ENCODE measurements at places on chromosomes 4 and X.

DNA sequence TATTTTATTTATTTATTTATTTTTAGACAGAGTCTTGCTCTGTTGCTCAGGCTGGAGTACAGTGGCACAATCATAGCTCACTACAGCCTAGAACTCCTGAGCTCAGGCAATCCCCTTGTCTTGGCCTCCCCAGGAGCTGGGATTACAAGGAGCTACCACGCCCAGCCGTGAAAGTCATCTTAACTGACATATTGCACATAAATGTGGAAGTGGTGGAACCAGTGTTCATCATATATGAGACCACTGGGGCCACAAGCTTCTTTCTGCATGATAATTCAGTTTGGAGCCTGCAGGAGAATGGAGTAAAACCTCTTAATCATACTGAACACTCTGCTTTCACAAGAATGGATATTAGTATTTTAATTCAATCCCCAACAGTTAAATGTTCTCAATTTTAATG is 12.5 kb upstream of the CTSO start:
- DNase-seq, result no peak

DNA sequence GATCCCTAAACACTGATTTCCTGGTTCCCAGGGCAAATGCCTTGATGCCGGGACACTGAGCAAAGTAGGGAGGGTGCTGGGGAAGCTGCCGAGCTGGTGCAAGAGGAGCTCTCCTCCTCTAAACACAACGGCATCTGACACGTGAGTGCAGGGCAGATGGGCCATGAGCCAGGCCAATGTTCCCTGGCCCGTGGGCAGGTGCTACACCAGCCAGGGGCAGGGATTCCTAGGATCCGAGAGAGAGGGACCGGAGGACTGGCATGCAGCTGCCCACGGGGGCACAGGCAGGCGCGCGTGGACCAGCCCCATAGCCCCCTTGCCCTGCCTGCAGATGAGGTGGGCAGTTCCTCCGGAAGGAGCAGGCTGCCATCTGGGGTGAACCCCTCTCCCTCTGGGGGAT is 66.8 kb upstream of the AFAP1 start:
- DNase-seq, result no peak

DNA sequence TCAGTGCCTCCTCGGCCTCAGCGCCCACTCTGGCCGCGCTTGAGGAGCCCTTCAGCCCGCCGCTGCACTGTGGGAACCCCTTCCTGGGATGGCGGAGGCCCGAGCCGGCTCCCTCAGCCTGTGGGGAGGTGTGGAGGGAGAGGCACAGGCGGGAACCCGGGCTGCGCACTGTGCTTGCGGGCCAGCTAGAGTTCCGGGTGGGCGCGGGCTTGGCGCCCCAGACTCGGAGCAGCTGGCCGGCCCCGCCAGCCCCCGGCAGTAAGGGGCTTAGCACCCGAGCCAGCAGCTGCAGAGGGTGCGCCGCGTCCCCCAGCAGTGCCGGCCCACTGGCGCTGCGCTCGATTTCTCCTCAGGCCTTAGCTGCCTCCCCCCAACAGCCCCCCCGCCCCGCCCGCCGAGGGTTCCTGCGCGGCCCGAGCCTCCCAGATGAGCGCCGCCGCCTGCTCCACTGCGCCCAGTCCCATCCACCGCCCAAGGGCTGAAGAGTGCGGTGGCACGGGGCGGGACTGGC is 1137.0 kb downstream of the PCDH18 start:
- DNase-seq, result no peak

DNA sequence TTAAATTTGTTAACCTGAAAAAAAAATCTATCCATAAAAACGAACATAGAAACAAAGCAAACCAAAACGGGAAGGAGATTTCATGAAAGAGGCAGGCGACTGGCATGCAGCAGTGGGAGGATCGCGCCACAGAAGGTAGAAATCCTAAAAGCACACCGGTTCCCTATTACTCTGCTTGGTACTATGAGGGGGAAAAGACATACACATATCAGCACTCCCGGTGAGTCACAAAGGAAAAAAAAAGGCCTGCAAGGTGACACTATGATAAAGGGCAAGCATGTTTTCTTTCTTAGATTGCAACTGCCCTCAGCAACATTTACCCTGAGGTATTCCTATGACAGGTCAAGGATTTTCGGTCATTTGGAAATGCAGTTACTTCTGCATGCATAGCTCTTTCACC is 60.6 kb upstream of the NAP1L5 start:
- no peak for DNase-seq

DNA sequence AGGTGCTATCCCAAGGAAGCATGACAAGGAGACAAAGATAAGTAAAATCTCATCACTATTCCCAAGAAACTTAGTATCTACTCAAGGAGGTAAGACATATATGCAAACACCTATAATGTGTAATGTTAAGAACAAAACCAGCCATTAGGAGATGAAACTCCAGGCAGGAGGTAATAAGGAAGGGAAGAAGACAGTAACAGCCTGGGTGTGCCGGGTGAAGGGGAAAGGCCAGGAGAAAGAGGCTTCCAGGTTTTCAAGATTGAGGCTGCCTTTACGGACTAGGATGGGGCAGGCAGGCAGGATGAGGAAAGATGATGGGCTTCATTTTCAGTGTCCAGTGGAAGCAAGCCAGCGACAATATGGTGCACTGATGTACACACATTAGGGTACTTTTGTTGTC is 62.5 kb downstream of the LEF1 start:
- no peak for DNase-seq

GRCh38 chr4:85607624-85608023 is 132.7 kb downstream of the ARHGAP24 start:
- DNase-seq, result no peak

DNA sequence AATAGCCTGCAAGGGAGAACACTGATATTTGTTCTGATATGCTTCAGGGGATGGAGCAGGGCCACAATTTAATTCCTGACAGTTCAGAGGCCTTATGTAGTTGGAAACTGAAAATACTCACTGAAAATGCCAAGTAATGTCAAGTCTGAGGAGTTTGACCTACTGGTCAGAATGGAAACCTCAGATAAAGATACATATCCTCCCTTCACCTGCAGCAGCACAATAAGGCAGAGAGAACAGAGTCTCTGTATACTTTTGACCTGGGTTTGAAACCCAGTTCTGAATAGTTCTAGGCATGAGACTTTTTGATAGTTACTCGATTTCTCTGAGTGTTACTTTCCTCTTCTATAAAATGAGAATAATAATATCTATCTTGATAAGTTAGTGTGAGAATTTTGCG is 65.8 kb upstream of the TRPC5 start:
- DNase-seq, result no peak

DNA sequence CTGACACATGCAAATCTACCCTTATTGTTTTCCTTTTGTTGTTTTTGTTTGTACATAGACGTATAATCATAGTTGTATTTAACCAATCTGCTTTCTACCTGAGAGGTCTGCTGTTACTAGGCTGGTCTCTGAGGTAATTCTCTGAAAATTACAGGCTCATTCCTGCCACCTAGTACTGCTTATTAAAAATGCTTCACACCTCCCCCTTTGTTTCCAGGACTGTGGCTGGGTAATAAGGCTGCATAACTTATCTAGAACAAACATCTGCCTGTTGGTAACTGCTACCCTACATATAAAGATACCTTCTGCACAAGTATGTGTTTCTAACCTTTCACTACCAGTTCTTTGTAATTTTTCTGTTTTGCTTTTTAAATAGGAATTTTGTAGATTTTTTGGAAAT is 34.2 kb downstream of the COX7B2 start:
- DNase-seq, result no peak

DNA sequence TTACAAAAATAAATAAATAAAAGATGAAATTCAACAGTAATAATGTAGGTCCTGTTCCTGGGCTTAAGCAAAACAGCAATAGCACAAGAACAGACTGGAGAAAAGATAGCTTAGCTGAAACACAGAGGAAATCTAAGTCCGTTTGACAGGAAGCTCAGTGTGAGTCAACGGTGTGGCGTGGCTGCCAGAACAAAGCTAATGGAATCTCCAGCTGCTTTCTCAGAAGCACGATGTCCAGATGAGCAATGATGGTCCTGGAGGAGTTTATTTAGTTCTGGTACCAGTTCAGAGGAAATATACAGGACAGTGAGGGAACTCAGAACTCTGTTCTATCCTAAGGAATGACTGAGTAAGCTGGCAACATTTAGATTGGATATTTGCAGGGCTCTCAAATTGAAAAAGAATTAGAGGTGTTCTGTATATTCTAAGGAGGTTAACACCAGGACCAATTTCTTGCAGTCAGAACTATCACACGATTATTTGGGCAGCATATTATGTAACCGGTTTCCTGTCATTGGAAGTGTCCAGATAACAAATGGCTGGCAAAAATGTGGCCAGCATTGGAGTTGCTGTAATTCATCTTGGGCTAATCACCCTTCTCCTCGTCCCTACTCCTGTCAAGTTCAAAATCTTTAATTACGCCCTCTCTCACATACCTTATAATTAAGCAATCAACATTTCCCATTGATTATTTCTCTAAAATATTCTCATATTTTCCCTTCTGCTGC is 12.7 kb downstream of the GAB3 start:
- DNase-seq, result no peak

GRCh38 chrX:96373047-96373355 is 311.6 kb upstream of the DIAPH2 start:
- no peak for DNase-seq

- DNase-seq, result no peak
Observed at GRCh38 chr4:42464550-42465094, 67.3 kb downstream of the SHISA3 start.

- no peak for DNase-seq
Observed at GRCh38 chr4:38872620-38873019, 5.0 kb downstream of the FAM114A1 start.

DNA sequence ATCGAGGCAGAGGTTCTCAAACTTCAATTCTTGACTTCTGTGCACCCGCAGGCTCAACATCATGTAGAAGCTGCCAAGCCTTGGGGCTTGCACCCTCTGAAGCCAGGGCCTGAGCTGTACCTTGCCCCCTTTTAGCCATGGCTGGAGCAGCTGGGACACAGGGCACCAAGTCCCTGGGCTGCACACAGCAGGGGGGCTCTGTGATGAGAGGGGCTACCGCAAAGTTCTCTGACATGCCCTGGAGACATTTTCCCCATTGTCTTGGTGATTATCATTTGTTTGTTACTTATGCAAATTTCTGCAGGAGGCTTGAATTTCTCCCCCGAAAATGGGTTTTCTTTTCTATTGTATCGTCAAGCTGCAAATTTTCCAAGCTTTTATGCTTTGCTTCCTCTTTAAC is 4.9 kb upstream of the MAGEB17 start:
- no peak for DNase-seq

DNA sequence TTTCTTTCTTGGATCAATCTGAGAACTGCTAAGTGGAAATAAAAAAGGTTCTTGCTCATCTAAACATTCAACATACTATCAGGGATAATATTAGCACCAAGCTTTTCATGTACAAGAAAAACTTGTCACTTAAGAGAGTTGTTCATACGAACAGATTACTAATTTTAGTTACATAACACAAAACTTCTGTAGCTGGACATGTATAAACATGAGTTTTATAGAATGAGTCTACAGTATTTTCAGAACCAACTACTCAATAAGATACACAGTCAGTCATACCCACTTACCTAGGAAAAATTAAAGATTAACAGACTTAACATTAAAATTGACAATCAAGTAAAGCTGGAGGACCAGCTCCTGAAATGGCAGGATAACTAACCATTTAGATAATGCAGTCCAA is 540.1 kb upstream of the FAM241A start:
- no peak for DNase-seq

GRCh38 chr4:186040316-186040715 is 28.6 kb upstream of the TLR3 start:
- no peak for DNase-seq

DNA sequence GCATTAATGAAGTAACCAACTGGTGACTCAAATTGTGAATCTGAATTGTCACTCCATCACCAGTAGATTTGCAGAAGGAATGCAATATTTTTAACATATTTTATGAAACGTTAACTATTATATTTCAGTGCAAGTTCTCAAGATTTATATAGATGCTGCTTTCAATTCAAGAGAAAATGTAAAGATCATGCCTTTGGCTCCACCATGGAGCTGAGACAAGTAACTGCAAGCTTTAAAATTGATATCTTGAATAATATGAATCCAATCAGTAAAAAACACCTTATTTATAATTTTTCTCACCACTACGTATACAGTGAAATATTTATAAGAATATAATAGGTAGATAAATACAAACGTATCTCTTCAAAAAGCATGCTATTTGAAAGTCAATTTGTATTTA is 27.8 kb upstream of the GALNTL6 start:
- no peak for DNase-seq

DNA sequence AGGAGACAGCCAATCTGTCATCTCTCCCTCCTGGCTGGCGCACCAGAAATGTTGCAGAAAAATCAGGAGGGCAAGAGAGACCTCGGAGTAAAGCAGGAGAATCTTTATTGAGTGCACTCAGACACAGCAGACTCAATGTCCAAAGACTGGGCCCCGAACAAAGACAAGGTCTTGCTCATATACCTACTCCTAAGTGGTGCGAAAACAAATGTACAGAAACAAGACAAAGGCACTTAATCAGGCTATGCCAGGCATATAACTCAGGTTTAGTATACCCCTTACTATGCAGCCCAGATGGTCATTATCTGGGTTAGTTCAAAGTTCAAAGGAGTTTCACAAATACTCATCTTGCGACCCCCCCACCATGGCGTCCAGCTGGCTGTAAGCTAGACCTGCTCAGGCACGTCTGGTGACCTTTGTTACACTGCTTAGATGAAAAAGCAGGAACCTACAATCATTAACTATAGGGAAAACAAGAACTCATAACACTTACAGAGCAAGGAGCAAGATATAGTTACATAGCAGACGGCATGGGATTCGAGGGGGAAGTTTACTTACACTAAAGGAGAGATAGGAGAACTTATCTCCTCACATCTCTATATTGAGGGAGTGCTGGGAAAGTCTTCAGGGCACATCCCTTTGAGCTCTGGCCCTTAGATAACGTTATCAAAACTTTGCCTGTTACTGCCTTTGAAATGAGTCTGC is 27.5 kb downstream of the SULT1E1 start:
- DNase-seq, result no peak

DNA sequence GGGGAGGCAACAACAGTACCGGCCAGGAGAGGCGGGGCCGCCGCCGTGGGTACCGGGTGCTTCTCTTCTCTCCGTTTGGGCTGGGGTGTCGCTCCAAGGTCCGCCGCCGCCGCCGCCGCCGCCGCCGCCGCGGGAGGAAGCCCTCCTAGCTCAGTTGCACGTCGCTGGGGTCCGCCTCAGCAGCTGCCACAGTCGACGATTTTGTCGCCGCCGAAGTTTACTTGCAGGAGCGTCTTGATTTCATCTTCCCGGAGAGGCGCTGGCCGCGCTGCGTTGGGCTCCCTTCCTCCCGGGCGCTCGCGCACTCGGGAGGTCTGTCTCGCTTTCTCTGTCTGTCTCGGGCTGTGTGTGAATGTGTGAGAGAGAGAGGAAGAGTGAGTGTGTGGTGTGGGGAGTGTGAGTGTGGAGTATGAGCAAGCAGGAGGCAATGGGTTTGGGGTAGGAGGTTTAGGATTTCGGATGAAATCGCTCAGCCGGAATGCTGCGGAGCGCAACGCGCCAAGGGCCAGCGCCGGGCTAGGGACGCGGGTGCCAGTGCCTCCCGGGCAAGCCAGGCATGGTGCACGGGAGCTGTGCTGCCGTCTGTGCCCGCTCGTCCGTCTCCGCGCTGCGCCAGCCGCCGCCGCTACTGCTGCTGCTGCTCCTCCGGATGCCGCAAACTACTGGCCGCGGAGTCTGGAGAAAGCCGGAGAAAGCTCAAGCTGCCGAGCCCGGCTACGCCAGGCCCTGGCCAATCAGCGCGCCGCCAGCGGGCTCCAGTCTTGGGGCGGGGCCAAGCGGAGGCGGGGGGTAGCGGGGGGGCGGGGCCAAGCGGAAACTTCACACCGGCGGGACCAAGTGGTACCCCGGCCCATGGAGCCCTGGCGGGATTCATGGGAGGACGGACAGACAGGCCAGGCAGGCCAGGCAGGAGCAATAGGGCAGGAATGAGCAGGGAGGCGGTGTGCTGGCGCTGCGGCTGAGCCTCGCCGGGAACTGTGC is at the start of gene PCDH19:
Gene PCDH19, minus strand, starts transcription at position 664 of the 981 bp plus-strand sequence. CDS start 1,676 bp downstream, outside the sequence.
- DNase-seq, result peak; percentile 48
